ENCODE measurements at places on chromosomes 16 and 17. TPM values are rescaled to one million over a fixed set of nuclear protein-coding genes. Genes with fewer than 3 reads are reported as not detected.
A peak's percentile ranks its signal among the peaks of the same experiment; 100 is the strongest.

- DNase-seq = no peak
Observed at GRCh38 chr17:7707446-7707845, 2.4 kb downstream of the EFNB3 start.

GRCh38 chr16:65181071-65181561 lies 59.3 kb upstream of the CDH11 start:
- DNase-seq = no peak

GRCh38 chr17:15092261-15092660 lies 172.9 kb downstream of the PMP22 start:
- DNase-seq = no peak

- DNase-seq = no peak
Observed at GRCh38 chr16:81876273-81876900, 97.3 kb downstream of the PLCG2 start.

- no peak for DNase-seq
Observed at GRCh38 chr17:67511012-67511411, 133.9 kb downstream of the PITPNC1 start.

DNA sequence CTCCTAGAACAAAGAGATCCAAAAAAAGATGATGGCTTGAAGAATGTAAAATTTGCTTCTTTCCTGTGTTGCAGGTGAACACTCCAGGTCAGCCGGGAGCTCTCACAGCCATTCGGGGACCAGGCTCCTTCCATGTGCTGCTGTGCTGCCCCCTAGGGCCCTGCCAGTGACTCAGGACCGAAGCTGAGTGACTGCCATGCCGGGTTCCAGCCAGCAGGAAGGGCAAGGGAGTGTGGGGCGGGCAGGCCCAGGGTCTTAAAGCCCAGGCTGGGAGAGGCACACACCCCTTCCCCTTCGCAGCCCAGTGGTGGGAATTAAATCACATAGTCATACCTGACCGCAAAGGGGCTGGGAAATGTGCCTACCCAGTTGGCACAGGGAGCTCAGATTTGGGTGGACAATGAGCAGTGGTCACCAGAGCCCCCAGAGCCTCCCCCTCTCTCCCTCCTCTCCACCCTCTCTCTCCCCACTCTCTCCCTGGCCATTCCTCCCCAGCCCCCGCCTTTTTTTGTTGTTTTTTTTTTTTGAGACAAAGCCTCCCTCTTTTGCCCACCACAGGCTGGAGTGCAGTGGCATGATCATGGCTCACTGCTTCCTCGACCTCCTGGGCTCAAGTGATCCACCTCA lies 11.5 kb downstream of the EPOP start:
- peak; percentile 93 for DNase-seq

DNA sequence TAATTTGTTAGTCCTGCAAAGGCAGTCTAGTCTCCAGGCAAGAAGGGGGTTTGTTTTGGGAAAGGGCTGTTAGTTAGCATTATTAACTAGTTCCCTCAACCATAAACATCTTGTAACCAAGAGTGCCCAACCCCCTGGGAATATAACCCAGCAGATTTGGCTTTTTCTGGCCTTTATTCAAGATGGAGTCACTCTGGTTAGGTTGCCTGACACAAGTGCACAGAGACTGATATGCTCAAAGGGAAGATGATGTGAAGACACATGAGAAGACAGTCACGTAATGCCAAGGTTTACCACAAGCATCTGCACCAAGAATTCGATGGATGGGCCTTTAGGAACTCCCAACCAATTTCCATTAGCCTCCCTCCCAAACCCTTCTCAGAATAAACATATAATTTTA lies 3.9 kb upstream of the SCPEP1 start:
- DNase-seq = no peak

GRCh38 chr16:23642246-23642774 lies 1.0 kb downstream of the DCTN5 start:
- peak; percentile 23 for DNase-seq

GRCh38 chr17:69608808-69609472 lies 194.4 kb downstream of the MAP2K6 start:
- peak; percentile 86 for DNase-seq

DNA sequence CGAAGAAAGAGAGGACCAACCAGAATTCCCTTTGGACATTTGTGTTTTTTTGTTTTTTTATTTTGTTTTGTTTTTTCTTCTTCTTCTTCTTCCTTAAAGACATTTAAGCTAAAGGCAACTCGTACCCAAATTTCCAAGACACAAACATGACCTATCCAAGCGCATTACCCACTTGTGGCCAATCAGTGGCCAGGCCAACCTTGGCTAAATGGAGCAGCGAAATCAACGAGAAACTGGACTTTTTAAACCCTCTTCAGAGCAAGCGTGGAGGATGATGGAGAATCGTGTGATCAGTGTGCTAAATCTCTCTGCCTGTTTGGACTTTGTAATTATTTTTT lies 3.6 kb downstream of the SOX9 start:
- DNase-seq = no peak

DNA sequence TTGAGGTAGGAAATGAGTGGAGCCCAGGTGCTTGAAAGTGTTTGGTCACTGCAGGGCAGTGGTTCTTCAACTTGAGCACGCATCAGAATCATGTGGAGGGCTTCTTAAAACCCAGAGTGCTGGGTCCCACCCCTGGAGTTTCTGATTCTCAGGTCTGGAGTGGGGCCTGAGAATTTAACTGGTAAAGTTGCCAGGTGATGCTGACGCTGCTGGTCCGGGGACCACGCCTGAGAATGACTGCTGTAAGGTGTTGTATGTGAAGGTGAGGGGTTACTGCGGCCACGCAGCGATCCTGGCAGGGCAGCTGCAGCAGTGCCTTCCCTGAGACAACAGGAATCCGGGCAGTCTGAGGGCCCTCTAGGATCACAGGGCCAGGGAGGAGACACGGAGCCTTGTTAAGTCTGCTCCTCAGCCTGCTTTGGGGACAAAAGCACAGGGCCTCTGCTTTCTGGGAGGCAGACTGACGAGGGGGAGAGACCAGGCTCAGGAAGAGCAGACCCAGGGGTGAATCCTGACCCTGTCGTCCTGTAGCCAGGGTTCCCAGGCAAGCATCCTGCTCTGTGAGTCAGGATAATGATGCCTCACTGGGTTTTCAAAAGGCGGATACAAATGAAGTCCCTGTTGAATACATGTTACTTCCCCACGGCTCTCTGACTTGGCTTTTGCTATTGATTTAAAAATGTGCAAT lies 16.2 kb downstream of the CCDC42 start:
- peak; percentile 71 for DNase-seq

GRCh38 chr16:50296807-50297206 lies 30.5 kb downstream of the ADCY7 start:
- DNase-seq = peak; percentile 55

DNA sequence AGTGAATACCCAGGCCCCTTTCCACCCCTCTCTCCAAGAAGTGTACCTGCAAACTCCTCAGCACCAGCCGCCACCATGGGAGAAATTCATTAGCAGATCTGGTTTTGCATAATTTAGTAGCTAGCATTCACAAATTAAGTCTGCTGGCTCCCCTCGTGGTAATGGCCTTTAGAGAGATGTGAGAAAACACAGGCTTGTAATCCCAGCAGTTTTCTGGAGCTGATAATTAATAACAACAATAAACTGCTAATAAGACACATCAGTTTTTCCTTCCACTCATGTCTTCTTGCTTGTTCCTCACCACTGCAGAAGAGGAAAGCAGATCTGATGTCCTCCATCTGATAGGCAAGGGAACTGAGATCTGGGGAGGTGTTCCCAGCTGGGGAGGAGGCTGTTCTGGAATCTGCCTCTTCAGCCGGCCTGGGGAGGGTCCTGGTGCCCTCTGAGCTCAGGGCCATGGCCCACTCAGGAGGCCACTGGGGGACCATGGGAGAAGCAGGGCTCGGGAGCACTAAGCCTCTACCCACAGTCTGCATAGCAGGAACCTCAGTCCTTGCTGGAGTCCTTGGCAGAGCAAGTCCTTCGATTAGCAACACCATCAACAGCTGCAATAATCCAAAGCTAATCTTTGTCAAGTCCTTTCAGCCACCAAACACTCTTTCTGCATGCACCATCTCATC lies 74.2 kb upstream of the DNAJA2 start:
- no peak for DNase-seq

- peak; percentile 88 for DNase-seq
Observed at GRCh38 chr16:81204798-81205680, 33.5 kb upstream of the BCO1 start.

GRCh38 chr17:61966191-61966590 lies 38.4 kb upstream of the INTS2 start:
- no peak for DNase-seq

DNA sequence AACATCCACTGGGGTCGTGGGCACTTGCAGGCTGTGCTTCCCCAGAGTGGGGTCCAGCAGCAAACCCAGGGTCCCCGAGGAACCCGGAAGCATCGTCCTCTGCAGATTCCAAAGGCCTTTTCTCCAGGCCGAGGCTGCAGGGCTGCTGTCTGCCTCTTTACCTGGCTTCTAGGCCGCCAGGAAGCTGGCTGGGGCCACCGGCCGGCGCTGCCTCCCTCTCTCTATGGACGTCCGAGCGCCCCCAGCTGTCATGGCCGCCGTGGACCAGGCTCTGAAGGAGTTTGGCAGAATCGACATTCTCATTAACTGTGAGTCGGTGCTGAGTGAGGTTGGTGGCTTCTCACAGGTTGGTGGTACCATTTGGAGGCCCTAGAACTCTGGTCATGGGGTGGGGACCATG lies 5.6 kb downstream of the DECR2 start:
- peak; percentile 46 for DNase-seq

DNA sequence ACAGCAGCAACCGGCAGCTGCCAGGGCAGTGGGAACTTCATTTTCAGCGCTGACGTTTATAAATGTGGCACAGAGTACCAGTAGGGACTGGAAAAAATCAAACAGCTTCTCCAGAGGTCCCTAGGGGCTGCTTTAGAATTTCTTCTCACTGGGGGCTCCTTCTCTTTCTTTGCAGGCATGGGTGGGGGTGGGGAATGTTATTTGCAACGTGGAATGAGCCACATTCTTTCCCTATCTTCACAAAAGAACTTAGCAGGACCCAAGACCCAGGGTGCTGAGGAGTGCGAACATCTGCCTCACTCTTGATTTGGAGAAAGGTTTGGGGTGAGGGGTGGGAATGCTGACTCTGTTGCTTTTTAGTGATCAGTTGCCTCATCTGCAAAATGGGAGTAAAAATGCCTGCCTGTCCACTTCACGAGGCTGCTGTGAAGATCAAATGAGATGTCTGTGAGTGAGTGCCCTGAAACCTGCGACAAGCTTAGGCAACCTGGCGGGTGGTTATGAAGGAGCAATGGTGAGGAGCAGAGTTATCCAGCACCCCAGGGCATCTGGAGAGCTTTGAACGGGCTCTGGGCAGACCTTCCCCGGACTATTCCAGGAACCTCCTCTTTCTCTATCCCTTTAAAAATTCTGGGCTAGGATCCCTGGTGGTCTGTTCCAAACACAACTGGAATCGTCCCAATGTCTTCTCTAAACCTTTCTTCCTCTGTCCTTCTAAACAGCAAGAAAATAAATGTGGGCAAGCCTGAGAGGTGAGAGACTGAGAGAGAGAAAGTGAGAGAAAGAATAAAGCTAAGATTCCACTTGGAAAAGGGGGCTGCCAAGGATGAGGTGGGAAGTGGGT lies 10.7 kb upstream of the PIPOX start:
- no peak for DNase-seq

- DNase-seq = no peak
Observed at GRCh38 chr17:49566668-49567071, 9.0 kb upstream of the NXPH3 start.

GRCh38 chr17:4525691-4526397 lies 27.2 kb downstream of the SPNS2 start:
- DNase-seq = no peak

Gene HSF5
- under 0.01 TPM for total RNA-seq

Gene TBC1D3C
- total RNA-seq = not detected

Gene PRSS27
- total RNA-seq = 2.5 TPM

Gene HOXB3
- total RNA-seq = 1.5 TPM

Gene SKAP1
- total RNA-seq = not detected

Gene ADAMTS18
- total RNA-seq = not detected

Gene CDH11
- 1,116 TPM for total RNA-seq

Gene ASGR1
- total RNA-seq = 0.88 TPM

Gene RNF43
- total RNA-seq = under 0.01 TPM

Gene CCL7
- 0.36 TPM for total RNA-seq
